T-helper 17 cell (primary cell): ENCODE measurements at places on chromosomes 1 and 21. TPM values are rescaled to one million over a fixed set of nuclear protein-coding genes. Genes with fewer than 3 reads are reported as not detected.

Gene HFM1
- total RNA-seq, result not detected

Gene LIN28A
- total RNA-seq, result not detected

Gene CELF3
- total RNA-seq, result not detected

Gene DDR2
- 0.22 TPM for total RNA-seq

Gene TIAM1
- 68.7 TPM for total RNA-seq

Gene OR2L3
- not detected for total RNA-seq

GRCh38 chr21:44293551-44294231 lies 6.2 kb upstream of the PFKL start:
- peaks cover 28% of the 10 kb centered on the region for H3K4me1 ChIP-seq
- DNase-seq, result no peak
- no peak overlapping the region for H3K27ac ChIP-seq
- no peaks in the 10 kb centered on the region for H3K27me3 ChIP-seq
- H3K36me3 ChIP-seq, result no peaks in the 10 kb centered on the region

DNA sequence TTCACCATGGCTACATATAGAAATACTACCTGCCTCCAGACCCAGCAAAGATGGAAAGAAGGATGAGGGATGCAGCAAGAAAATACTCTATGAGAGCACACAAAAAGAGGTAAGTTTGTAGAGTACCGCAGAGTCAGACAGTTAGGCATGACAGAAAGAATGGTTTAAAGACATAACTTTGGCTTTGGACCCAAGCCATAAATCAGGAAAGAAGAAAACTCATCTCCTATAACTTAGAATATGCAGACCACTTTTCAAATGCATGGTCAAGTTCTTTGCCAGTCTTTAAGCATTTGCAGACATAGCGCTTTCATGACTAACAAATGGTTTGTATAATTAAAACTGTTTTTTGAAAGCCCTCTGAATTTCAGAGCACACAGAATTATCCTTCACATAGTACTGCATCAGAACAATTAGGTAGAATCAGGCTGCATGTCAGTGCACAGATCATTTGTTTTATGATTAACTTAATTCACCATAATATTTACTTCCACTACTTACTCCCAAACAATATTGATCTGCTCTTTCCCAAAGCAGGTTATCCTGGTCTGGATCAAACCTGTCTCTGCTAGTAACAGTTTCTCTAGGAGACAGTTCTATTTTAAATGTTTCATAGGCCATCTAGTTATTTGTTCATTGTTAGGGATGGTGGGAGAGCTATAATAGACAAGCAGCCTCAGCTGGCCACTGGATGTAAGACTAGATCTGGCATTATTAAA lies 280.7 kb upstream of the NR5A2 start:
- no peak overlapping the region for H3K4me3 ChIP-seq
- no peaks in the 10 kb centered on the region for H3K36me3 ChIP-seq
- DNase-seq, result no peak

DNA sequence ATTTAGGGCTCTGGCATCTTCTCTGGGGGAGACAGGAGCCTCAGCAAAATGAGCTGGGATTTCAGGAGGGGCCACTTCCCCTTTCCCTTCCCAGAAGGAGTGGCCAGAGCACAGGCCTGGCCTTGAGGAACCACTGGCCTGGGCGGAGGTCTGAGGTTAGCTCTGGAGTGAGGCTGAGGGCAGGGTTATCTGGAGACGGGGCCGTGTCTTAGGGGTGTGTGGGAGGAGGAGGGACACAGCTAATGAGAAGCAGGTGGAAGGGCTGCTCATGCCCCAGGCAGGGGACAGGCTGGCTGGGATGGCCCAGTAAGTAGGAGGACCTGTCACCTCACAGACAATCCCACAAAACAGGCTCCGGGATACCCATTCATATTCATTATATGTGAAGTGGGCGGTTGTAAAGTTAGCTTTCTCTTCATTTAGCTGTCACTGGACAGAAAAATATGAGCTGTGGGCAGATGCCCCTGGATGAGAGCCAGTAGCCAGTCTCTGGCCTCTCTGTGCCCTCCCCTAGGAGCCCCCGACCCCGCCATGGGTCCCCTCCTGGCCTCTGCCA lies 12.4 kb downstream of the ALX3 start:
- H3K27me3 ChIP-seq, result no peaks in the 10 kb centered on the region
- H3K36me3 ChIP-seq, result peaks cover 8% of the 10 kb centered on the region
- no peak overlapping the region for H3K4me3 ChIP-seq
- H3K27ac ChIP-seq, result no peak overlapping the region
- H3K4me1 ChIP-seq, result peaks cover 10% of the 10 kb centered on the region

GRCh38 chr1:199759268-199759730 lies 268.2 kb upstream of the NR5A2 start:
- DNase-seq, result no peak
- H3K36me3 ChIP-seq, result no peaks in the 10 kb centered on the region
- H3K4me3 ChIP-seq, result no peak overlapping the region
- peaks cover 32% of the 10 kb centered on the region for H3K27me3 ChIP-seq
- H3K27ac ChIP-seq, result no peak overlapping the region

GRCh38 chr1:46556822-46557221 lies 5.4 kb upstream of the KNCN start:
- no peak for DNase-seq
- H3K4me3 ChIP-seq, result no peak overlapping the region
- peaks cover 2% of the 10 kb centered on the region for H3K4me1 ChIP-seq

GRCh38 chr1:151512801-151513625 lies 1.8 kb downstream of the CGN start:
- peaks cover 19% of the 10 kb centered on the region for H3K4me1 ChIP-seq
- no peaks in the 10 kb centered on the region for H3K27me3 ChIP-seq
- no peak for DNase-seq
- no peaks in the 10 kb centered on the region for H3K36me3 ChIP-seq

- peaks cover 2% of the 10 kb centered on the region for H3K36me3 ChIP-seq
- H3K4me1 ChIP-seq, result peaks cover 7% of the 10 kb centered on the region
- no peak for DNase-seq
- H3K27ac ChIP-seq, result no peak overlapping the region
These were observed 106.5 kb downstream of the SLC16A1 start for GRCh38 chr1:112849425-112850033.

GRCh38 chr1:157249326-157249725 lies 111.1 kb upstream of the ETV3 start:
- no peak overlapping the region for H3K4me3 ChIP-seq
- DNase-seq, result no peak
- H3K27me3 ChIP-seq, result peaks cover 61% of the 10 kb centered on the region
- no peaks in the 10 kb centered on the region for H3K4me1 ChIP-seq
- H3K27ac ChIP-seq, result no peak overlapping the region

- peaks cover 18% of the 10 kb centered on the region for H3K27me3 ChIP-seq
- no peak overlapping the region for H3K4me3 ChIP-seq
- no peaks in the 10 kb centered on the region for H3K36me3 ChIP-seq
- DNase-seq, result no peak
- no peak overlapping the region for H3K27ac ChIP-seq
- H3K4me1 ChIP-seq, result peaks cover 11% of the 10 kb centered on the region
These were observed 79.7 kb downstream of the CACHD1 start for GRCh38 chr1:64549464-64550239.

- peaks cover 10% of the 10 kb centered on the region for H3K36me3 ChIP-seq
- no peak for DNase-seq
- peaks cover 44% of the 10 kb centered on the region for H3K4me1 ChIP-seq
- no peak overlapping the region for H3K4me3 ChIP-seq
These were observed 54.2 kb downstream of the HIVEP3 start for GRCh38 chr1:41864471-41865040.

- no peaks in the 10 kb centered on the region for H3K36me3 ChIP-seq
- no peak overlapping the region for H3K4me3 ChIP-seq
- H3K27me3 ChIP-seq, result no peaks in the 10 kb centered on the region
These were observed 242.3 kb downstream of the GPATCH2 start for GRCh38 chr1:217388522-217389065.

DNA sequence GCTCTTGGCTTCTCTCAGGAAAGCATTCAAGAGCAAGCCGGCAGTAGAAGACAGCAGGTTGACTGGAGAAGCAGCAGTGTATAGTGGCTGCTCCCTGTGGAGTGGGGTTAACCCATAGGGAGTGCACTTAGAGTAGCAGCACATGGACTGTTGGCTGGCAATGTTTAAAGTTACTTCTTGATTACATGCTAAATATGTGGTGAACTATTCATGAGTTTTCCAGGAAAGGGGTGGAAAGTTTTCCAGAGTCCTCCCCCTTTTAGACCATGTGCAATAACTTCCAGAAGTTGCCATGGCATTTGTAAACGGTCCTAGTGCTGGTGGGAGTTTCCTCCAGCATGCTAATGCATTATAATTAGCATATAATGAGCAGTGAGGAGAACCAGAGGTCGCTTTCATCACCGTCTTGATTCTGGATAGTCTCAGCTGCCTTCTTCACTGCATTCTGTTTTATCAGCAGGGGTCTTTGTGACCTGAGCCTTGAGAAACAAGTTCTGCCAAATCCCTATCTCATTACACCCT lies 131.8 kb downstream of the CCDC185 start:
- H3K27ac ChIP-seq, result no peak overlapping the region
- H3K36me3 ChIP-seq, result no peaks in the 10 kb centered on the region
- peaks cover 4% of the 10 kb centered on the region for H3K4me1 ChIP-seq
- no peak for DNase-seq
- H3K27me3 ChIP-seq, result no peaks in the 10 kb centered on the region
